ENCODE measurements at places on chromosomes 6 and 20.

DNA sequence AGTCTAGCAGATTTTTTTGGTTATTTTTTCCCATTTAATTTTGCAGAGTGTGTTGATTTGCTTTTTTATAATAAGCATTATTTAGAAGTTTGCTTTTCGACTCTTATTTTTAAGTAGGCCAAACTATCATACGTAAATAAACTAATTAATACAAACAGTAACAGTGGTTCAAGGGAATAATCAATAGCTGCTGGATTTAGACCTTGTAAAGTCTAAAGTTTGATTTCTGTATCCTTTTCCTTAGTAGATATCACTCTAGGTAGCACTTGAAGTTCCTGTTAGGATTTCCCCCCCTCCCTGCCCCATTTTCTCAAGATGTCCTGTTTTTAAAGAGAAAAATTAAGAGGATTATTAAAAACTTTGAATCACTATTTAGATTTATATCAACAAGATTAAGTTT lies 136.1 kb downstream of the B3GAT2 start:
- no peak for DNase-seq

DNA sequence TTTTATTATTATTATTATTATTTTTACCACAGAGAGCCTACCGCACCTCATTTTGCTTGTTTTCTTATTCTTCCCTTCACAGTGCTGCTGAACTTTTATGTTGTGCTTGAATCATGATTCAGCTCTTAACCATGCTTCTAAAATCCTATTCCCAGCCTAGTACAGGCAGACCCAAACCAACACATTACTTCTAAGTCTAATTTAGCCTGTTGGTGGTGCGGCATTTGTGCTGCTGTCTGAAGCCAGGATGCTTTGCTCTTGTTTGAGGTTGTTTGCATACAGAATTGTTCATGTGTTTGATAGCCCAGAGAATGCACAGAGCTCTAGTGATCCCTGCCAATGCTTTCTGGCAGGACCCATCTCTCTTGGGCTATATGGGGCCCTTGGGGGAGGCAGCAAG lies 213.5 kb upstream of the KCNG1 start:
- DNase-seq, result no peak

DNA sequence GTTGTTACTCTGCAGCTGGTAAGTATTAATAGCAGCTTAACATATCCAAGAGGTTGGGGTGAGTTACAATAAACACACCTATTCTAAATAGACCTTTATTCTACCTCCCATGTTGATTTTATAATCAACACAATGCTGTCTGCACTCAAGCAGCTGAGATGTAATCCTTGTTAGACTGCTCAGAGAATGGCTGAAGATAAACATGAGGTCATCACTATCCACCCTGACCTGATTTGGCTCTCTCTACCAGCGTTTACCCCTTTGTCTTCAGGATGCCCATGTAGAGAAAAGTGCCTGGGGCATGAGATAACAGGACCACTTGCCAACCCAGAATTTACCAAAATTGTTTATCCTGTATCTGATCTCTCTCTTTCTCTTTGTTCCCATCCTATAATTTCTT lies 220.7 kb upstream of the DEFB112 start:
- no peak for DNase-seq

- no peak for DNase-seq
Measured at GRCh38 chr6:38366234-38366633, 273.5 kb downstream of the BTBD9 start.

DNA sequence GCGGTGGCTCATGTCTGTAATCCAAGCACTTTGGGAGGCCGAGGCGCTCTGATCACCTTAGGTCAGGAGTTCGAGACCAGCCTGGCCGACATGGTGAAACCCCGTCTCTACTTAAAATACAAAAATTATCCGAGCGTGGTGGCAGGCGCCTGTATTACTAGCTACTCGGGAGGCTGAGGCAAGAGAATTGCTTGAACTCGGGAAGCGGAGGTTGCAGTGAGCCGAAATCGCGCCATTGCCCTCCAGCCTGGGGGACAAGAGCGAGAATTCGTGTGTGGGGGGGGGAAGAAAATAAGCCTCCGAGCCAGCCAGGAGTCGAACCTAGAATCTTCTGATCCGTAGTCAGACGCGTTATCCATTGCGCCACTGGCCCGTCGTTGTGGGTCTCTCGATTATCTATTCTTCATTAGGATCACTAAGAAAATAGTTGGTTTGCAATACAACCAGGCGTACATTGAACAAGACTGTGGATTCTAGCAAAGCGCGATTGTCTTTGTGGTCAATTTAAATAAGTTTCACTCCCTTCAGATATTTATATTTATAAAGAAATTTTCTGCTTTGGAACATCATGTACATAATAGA lies 33.9 kb upstream of the PRSS16 start:
- DNase-seq, result no peak

GRCh38 chr20:50415021-50415515 lies 95.1 kb upstream of the PTPN1 start:
- DNase-seq, result no peak

DNA sequence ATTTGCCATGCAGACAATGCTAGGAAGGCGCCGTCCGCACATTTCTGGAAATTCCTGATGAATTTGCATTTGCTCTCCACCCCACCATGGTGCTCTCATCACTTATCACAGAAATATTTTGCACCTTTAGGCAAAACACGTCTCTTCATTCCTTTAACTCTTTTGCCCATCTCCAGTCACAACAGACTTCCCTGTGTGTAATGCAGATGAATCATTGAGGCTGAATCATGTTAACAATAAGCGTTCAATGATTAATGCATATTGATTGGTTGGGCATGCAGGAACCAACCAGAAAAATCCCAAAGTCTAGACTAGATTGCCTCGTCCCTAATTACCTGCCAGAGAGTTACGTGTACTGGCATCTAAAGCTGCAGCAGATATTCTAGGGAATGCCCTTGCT lies 80.0 kb upstream of the ATXN1 start:
- no peak for DNase-seq

DNA sequence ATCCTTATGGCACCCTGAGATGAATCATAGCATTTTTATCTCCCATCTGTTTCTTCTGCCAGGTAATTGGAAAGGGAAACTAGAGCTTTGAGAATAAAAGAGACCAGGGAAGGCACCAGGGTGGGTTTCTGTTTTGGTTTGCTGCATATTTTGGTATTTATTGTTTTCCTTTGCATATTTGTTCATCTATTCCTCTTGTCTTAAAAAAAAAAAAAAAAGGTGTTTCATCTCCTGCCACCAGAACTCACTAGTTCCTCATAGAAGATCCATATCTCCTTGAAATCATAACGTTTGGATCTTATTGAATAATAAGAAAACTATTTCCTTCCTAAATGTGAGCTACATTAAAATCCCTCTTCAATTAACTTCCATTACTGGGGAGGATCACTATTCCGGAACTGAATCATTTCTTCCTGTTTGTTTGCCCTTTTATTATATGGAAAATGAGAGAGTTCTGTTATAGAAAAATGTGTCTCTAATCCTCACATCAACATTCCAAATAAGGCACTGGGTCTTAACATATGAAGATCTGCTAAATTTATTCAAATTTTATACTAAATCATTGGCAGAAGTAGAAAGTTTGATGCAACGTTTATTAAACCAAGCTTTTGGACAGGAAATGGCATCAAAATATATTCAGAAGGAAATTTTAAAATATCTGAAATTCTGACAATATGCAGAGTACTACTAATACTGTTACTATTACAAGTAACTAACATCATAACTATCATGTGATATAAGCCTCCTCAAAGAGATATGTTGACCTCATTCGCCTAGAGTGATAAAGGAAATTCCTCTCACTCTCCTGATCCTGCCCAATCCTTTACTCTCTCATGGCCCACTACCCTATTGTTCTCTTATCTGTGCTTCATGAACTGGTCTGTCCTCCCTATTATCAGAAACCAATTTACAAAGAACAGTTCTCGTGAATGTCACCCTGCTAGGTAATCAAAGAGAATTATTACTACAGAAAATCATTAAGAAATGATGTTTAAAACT lies 229.4 kb upstream of the RSPO3 start:
- DNase-seq, result no peak

GRCh38 chr6:55568808-55569439 lies 10.1 kb downstream of the HMGCLL1 start:
- no peak for DNase-seq

DNA sequence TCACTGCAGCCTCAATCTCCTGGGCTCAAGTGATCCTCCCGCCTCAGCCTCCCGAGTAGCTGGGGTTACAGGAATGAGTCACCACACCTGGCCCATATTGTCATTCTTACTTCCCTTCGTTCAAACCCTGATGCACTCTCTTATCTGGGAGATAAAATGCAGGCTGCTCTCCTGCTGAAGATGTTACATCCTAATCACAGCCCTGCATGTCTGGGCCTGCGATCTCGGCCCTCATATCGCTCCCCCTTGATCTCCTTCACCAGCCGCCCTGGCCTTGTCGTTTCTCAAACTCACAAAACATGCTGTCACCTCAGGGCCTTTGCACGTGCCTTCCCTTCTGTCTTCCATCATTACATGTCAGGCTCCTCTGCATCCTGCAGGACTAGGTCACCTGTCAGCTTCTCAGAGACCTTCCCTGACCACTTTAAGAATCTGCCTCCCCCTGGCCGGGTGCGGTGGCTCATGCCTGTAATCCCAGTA lies 8.8 kb upstream of the C20orf203 start:
- no peak for DNase-seq

DNA sequence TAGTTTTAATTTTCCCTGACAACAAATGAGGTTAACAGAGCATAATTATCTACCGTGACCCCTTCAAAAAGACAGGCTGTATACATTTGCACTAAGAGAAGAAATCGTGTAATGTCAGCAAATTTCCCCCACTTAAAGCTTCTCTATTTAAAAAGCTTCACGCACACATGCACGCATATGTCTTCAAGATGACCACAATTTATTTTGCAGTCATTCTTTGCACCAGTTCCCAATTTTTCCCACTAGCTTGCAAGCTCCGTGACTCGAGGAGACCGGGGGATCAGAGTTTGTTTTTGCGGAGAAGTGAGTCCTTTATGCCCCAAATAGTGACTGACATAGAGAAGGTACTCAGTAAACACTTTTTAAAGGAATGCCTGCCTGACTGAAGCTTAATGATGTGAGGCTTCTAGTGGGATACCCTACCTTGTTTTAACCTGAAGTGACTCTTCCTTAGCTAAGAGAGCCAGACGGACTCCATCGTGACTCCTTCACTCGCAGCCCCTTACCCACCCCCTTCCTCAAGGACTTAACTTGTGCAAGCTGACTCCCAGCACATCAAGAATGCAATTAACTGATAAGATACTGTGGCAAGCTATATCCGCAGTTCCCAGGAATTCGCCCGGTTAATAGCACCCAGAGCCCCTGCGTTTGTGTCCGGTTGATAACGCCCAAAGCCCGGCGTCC lies 9.3 kb upstream of the NQO2 start:
- peak; percentile 44 for DNase-seq

DNA sequence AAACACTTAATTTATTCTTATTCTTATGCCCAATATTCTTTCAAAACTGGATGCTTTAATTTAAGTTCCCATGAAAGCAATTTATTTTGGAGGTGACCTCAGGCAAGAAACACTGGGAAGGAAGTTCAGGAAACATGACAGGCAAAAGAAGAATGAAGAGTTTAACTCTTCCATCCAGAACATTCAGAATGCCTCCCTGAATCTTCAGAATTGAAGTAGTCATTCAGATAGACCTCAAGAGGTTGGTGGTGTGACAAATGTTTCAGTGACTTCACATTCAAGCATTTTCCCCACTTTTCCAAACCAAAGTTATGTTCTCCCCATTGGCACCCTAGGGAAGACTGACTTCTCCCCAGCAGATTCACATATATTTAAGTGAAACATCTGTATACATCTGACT lies 110.5 kb downstream of the HAO1 start:
- no peak for DNase-seq

GRCh38 chr6:148446681-148447080 lies 104.0 kb downstream of the SASH1 start:
- DNase-seq, result no peak

DNA sequence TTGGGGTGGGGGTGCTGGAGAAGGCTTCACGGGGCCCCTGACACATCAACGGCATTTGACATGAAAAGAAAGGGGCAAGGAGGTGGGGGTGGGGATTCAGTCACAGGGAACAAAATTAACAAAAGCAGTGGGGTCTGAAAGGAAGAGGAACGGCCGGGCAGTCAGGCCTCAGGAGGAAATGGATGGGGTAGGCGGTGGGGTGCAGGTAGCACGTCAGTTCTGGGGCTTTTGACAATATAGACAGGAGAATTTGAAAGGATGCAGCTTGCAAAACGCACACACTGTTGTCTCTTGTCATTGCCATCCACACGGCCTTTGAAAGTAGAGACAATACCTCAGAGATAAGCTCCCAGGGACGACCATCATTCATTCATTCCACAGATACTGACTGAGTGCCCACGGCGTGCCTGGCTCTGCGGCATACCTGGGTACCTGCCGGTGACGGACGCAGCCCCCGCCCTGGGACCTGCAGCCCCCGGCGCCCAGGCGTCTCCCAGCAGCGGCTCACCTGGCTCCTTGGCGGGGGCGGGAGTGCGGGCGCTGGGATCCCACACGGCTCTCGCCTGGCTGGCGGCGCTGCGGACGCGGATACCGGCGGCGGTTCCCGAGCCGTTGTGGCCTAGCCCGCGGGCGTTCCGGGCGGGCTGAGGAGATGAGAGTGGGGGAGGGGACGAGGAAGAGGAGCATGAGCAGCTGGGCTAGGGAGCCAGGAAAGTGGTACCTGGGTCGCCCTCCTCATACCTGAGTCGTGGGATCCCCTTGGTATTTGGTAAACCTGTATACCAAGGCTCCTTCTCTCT lies at the start of gene SLC26A8:
SLC26A8 (minus strand) TSS at position 646 of the 800 bp plus-strand sequence. CDS start 4,934 bp downstream, outside the sequence.
- DNase-seq, result no peak

DNA sequence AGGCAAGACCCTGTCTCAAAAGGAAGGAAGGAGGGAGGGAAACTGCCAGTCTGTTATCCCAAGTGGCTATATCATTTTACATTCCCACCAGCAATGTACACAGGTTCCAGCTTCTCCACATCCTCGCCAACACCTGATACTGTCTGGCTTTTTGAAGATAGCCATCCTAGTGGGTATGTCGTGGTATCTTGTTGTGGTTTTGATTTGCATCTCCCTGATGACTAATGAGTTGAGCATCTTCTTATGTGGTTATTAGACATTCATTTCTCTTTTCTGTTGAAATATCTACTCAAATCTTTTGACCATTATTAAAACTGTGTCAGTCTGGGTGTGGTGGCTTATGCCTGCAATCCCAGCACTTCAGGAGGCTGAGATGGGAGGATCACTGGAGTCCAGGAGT lies 47.9 kb upstream of the ARID1B start:
- no peak for DNase-seq

DNA sequence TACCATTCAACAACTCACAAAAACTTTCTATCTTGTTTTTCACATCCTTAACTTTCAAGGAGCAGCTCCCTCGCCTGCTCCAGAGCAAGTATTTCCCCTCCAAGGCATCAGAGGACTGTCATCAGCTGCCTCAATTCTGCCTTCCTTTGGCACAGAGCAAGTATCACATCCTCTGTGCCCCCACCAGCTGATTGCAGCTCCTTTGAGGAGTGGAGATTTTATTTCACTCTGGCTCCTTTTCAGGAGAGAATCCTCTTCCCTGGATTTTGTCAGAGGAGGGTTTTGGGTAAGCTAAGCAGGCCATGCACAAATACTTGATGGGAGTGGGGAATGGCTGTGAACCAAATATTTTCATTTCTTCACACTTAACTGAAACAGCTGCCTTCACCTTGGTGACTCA lies 610.5 kb upstream of the FLRT3 start:
- DNase-seq, result no peak

GRCh38 chr6:112281821-112282615 lies 27.7 kb upstream of the LAMA4 start:
- no peak for DNase-seq

- no peak for DNase-seq
Measured at GRCh38 chr6:108673153-108673552, 112.4 kb downstream of the FOXO3 start.

- no peak for DNase-seq
Measured at GRCh38 chr6:108996208-108996607, 98.4 kb downstream of the SESN1 start.
